Immature natural killer cell (primary cell): ENCODE measurements at places on chromosomes 6 and 20. TPM values are rescaled to one million over a fixed set of nuclear protein-coding genes. Genes with fewer than 3 reads are reported as not detected.

Gene CTAGE9
- polyA plus RNA-seq: not detected

Gene SPINT3
- polyA plus RNA-seq: not detected

Gene FAM162B
- polyA plus RNA-seq: not detected

Gene TGM2
- not detected for polyA plus RNA-seq

Gene C6orf132
- polyA plus RNA-seq: 0.10 TPM

Gene OR2B6
- polyA plus RNA-seq: not detected

Gene AKAP12
- not detected for polyA plus RNA-seq

DNA sequence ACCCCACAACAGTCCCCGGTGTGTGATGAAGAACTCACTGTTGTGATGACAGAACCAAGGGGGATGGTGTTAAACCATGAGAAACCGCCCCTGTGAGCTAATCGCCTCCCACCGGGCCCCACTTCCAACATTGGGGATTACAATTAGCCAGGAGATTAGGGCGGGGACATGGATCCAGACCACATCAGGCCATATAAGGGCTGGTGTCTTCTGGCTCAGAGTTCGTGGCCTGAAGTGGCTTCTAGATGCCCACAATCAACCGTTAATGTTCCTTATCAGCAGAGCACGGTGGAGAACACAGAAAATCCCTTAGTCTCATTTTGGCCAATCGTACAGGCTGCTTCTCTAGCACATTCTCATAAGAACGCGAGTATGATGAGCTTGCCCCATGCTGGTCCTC lies 10.9 kb upstream of the MAS1 start:
- DNase-seq: no peak

GRCh38 chr6:137307163-137307854 lies 88.1 kb upstream of the IFNGR1 start:
- no peak for DNase-seq

- no peak for DNase-seq
Observed at GRCh38 chr6:161232010-161232409, 41.9 kb downstream of the AGPAT4 start.

DNA sequence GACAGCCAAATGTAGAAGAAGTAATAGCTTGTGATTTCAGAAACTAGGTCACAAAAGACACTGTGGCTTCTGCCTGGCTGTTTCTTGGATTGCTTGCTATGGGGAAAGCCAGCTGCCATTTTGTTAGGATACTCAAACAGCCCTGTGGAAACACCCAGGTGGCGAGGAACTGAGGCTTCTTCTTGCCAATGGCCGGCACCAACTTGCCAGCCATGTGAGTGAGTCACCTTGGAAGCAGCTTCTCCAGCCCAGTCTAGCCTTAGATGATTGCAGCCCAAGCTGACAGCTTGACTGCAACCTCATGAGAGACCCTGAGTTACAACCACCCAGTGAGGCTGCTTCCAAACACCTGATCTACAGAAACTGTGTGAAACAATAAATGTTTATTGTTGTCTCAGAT lies 11.9 kb upstream of the KIAA1755 start:
- no peak for DNase-seq

- no peak for DNase-seq
Observed at GRCh38 chr6:55819811-55820210, 55.6 kb downstream of the BMP5 start.

GRCh38 chr6:101605874-101606273 lies 212.4 kb downstream of the GRIK2 start:
- no peak for DNase-seq

DNA sequence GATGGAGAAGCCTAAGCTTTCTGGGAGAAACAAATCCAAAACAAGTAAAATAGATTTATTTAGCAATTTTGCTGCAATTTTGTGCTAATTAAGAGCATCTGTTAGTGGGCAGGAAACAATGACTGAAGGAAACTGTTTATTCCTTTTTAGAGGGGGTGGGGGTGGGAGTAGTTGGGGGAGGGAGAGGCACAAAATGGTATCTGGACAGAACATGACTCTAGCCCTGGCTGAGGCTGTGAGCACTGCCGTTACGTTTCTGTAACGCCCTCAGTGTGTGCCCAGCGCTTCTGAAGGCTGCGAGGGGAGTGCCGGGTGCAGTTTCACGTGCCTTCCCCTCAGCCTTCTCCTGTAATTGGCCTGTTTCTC lies 28.8 kb downstream of the METTL24 start:
- DNase-seq: no peak

DNA sequence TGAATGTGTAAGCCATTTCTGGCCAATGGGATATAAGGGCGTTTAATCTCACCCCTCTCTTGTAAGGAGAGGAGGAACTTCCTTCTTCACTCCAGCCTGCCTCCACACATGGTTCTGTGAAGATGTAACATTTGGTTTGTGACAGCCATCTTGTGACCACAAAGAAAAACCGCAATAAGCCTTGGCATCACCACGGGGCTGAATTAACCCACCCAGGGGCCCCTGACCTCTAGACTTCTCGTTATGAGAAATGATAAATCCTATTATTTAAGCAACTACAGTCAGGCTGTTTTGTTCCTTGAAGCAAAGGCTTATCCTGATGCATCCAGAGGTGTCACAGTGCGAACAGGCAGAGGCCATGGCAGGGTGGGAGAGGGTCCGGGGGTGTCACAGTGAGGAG lies 139.7 kb downstream of the CDC5L start:
- DNase-seq: no peak

- no peak for DNase-seq
Observed at GRCh38 chr6:73329201-73329600, 24.9 kb downstream of the DPPA5 start.

GRCh38 chr6:138450445-138450844 lies 46.4 kb downstream of the HEBP2 start:
- no peak for DNase-seq

- no peak for DNase-seq
Observed at GRCh38 chr20:1538655-1539054, 18.9 kb downstream of the SIRPD start.
